Tibial artery (tissue), 4 donors: ENCODE measurements at places on chromosomes 7 and 10.

DNA sequence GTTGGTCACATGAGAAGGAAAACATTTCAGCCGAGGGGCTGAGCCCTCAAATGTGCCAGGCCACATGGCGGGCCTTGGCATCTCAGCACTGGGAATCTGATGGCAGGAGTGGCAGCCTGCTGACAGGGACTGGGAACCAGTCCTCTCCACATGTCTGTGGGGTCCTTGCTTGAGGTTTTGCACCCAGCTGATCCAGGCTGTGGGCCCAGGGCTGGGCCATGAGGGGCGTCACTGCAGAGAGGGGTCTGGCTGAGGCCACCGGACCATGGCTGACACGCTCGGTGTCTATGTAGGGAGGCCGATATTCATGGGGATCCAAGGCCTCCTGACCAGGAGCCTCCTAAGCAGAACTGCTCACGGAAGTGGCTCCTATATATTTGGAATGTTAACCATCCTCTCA is 31.0 kb upstream of the PWWP2B start:
- no peak for DNase-seq

- DNase-seq = no peak
Observed at GRCh38 chr7:78473571-78474301, 675.2 kb downstream of the PHTF2 start.

DNA sequence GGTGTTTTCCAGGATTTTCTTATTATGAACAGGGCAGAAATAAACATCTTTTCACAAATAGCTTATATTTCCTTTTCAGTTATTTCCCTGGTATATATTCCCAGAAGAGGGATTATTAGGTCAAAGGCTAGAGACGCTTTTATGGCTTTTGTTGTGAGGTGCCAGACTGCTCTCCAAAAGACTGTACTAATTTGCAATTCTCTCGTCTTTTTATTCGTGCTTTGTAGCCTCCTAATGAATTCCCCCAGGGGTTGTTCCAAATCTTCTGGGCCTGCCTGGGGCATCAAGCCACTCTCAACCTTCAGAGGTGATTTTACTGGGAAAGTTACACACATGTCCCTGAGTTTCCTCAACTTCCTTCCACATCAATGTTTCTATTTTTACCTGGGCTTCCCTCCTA is 34.0 kb upstream of the R3HCC1L start:
- no peak for DNase-seq

GRCh38 chr7:115654384-115655214 is 376.0 kb downstream of the TFEC start:
- no peak for DNase-seq

DNA sequence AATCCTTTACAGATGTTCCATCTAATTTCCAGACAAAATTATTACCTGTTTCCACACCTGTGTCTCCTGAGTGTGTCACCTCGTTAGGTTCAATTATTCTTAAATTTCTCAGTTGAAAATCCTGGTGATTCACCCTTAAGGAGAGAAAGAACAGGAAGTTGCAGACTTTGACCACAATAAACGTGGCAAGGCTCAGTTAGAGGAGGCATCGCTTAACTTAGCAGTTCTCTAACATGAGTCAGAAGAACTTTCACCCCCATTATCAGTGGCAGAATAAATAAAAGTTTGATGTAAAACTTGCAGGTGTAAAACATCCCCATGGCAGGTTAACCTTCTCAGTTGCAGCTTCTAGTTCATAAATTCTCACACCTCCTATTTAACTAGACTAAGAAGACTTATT is 8.3 kb downstream of the XPNPEP1 start:
- no peak for DNase-seq

DNA sequence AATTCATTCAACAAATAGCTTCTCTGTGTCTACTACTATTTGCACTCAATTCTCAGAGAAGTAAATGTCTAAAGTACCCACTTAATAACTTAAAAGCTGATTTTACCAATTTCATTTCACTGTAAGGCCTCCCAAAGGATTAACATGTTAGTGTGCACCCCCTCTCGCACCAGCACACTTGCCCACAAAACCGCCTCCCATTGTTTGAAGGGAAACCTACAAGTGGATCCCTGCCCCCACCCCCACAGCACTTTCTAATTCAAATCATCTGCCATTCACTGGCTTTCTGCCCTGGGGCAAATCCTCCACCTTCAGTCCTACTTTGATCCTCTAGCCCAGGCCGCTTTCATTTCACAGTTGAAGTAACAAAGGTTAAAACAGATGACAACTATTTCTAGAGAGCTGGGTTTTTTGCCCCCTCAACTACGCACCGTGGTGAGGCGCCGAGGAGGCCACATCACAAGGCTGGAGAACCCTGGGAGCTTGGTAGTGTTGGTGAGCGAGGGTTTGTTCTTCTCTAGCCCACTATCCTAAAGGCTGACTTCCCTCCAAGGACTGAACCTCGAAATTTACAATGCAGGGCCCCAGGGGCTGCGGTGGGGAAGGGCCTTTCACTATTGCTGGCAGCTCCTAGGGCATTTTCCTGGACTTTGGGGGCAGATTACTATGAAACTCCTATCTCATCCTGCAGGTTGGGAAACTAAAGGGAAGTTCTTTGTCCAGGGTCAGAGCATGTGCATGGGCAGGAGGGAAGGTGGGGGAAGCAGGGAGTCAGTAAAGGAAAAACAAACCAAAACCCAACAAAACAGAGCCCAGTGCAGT is 517.4 kb upstream of the ZMIZ1 start:
- DNase-seq = no peak

DNA sequence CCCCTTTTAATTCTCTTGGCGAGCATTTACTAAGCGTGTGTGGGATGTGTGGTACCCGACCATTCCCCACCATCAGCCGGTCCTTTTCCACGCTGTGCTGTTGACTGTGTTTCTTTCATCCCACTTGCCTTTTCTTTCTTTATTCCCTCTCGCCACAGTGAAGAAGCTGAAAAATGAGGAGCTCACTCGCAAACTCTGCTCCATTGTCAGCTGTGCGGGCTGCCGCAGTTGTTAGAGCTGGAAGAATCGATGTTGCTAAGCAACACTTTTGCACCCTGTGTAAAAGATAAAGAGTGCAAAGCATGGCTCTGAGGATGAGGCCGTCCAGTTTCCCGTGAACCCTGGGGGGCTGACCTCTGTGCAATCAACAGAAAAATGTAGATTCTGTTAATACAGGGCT is 203.1 kb upstream of the NEBL start:
- DNase-seq = no peak
